ENCODE measurements at places on chromosomes 12 and 14.

- no peak for DNase-seq
These were observed 64.4 kb upstream of the HSPB8 start for GRCh38 chr12:119114294-119114693.

- DNase-seq, result no peak
These were observed 20.0 kb downstream of the TMEM30B start for GRCh38 chr14:61260939-61261776.

- no peak for DNase-seq
These were observed 18.9 kb downstream of the LMO3 start for GRCh38 chr12:16587110-16587453.

- DNase-seq, result no peak
These were observed 117.2 kb upstream of the PMCH start for GRCh38 chr12:102314821-102315220.

- DNase-seq, result no peak
These were observed 63.0 kb upstream of the VRK1 start for GRCh38 chr14:96734076-96734622.

DNA sequence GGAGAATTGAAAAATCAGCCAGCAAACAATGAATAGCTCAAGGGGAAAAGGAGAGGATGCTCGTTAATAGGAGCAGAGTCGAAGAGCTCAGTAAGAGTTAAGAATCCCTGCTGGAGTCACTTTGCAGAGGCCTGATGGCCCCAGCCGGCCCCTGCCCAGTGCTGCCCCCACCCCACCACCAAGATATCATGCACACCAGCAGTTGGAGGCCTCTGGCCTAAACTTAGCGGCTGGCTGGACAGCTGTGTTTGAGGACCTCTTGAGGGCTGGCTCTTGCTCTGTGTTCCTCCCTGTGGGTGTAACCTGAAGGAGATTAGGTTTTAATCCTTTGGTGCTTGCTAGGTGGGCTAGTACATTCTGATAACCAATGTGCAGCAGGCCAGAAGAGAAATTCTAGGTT is 142.0 kb downstream of the PLXNC1 start:
- DNase-seq, result no peak

DNA sequence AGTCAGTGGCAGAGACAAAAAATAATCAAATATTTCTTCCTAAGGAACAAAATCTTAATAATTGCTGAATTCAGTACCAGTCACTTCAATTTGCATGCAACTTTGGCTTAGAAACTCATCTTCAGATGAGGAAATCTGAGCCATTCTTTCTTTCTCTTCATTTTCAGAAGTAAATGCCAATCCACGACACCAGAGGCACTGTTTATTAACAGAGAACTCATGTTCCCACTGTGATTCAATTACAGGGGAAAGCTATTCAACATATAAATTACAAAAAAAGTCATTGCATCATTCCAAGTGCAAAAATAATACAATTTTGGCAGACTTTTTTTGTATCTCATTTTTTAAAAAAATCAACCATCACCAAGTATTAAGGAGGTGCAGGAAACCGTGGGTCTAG is 816.1 kb upstream of the TMEM132C start:
- no peak for DNase-seq

Data from stimulated activated CD4-positive, alpha-beta T cell treated with anti-CD3 and anti-CD28 coated beads, Interleukin-1b, Interleukin-23, amount 100 ng/mL, for 24 hours (primary cell).